ENCODE measurements at places on chromosomes 11 and 22.

DNA sequence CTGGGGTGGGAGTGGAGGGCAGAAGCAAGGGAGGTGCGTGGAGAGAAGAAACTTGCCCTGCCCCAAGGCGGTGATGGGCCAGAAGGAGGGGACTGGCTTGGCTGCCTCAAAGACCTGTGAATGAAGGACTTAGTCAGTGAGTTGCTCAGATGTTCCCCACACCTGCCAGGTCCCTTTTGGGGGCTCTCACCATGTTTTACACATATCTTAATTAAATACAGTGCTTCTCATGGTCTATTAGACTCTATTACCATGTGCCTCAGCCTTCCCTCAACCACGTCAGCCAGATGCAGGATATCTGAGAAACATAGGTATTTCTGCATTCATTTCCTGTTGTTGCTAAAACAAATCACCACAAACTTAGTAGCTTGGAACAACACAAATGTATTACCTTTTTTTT, 429.5 kb downstream of the BUD13 start:
- no peak for DNase-seq

GRCh38 chr22:38879108-38879729, 7.2 kb upstream of the CBX6 start:
- no peak for DNase-seq

- DNase-seq = no peak
These were observed 54.9 kb downstream of the CD82 start for GRCh38 chr11:44620328-44620725.

GRCh38 chr11:62444236-62444833, 25.5 kb downstream of the SCGB1A1 start:
- DNase-seq = peak; percentile 80

DNA sequence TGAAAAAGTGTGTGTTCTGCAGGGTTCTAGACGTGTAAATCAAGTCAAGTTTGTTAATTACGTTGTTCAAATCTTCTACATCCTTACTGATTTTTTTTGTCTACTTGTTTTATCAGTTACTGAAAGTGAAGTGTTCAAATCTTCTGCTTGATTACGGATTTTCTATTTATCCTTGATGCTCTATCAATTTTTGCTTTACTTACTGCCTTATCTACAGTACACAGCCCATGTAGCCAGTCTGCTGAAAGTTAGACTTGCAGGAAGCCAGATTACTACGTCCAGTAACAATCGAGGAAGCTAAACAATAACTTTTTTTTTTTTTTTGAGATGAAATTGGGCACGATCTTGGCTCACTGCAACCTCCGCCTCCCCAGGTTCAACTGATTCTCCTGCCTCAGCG, 15.6 kb upstream of the C11orf24 start:
- DNase-seq = no peak

- no peak for DNase-seq
These were observed 48.8 kb downstream of the DKK3 start for GRCh38 chr11:11959601-11960000.

DNA sequence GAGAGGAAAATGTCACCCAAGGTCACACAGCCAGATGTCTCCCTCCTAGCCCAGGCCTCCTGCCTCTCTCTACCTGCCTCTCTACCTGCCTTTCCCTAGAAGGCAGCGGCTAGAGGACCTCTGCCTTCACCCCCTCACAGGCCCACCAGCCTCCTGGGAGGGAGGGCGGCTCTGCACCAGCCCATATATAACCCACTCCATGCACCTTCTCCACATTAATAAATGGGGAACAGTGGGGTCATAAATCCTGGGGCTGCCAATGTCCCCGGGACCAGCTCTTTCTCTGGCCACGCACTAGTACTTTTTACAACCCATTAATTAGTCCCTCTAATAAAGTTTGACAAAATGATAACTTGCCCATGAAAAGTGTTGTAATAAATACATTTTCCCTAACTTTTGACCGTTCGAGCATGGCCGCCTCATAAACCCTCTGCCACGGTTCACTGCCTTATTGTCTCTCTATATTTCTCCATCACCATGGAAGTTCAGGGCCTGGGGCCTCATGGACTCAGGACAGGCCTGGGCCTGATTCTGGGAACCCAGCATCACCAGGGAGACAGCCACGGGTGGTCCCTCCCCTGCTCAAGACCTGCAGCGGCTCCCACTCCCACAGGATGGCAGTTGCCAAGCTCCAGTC, 102.1 kb downstream of the MN1 start:
- DNase-seq = peak; percentile 28

GRCh38 chr11:6586434-6587359, 16.7 kb downstream of the RRP8 start:
- no peak for DNase-seq

DNA sequence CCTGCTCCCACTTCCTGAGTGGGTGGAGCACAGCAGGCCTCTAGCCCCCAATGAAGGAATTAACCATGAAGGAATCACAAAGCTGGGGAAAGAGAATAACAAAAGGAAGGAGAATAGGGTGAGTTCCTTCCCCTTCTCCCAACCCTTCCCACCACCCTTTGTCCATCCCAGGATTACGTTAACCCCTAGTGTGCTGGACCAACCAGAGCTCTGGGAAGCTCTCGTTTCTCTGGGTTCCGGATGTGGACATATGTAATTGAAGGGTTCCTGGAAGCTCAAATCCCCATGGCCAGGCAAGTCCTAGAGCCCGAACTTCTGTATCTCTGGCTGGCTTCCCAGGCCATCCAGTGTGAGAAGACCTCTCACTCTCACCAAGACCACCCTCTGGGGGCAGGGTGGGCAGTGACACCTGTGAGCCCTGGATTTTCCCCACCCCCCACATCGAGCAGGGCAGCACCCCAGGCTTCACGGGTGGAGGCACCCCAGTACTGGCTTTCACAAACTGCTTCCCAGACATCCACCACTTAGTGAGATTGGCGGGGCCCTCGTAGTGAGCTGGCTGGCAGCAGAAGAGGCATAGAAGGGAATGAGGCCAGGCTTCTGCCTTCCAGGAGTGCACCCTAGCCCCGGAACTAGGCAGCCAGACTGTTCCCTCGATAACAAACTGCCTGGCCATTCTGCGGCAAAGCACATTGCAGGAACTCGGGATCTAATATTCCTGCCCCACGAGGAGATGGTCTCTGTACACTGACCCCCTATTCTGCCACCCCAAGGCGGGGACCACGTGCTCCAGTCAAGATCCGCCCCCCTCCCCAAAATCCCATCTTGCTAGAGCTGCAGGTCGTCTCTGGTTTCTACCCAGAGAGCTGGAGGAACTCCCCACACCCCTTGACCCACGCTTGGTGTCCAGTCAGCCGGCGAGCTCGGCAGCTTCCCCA, 2.1 kb downstream of the NECTIN1 start:
- peak; percentile 66 for DNase-seq

- no peak for DNase-seq
These were observed 9.2 kb downstream of the MUC2 start for GRCh38 chr11:1083621-1084551.

DNA sequence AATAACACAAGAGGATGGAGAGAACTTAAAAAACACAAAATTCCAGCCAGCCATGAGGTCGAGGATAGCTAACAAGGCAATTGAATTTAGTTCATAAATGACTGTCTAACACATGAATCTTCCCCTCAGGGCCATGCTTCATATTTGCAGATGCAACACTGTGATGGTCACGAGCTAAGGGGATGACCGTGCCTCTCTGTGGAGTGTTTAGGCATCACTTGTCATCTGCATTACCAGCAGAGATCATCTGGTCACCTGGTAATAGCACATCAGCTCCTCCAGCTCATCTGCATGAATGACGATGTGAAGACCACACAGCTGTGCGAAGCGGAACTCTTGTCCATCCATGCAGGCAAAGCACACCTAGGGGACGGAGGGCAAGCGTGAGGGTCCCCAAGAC, 20.9 kb upstream of the SLC25A1 start:
- no peak for DNase-seq

DNA sequence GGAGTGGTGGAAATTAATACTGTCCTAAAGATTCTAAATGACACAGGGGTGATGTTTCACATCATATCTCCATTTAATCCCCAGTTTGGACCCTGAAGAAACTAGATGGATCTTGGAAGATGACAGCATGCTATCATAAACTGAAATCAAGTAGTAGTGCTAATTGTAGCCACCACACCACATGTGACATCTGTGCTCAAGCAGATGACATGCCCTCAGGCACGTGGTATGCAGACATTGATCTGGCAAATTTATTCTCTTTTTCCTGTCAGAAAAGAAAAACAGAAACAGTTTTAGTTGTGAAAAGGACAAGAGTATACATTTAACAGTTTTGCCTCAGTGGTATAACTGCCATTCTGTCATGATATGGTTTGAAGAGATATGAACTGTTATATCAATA, 52.9 kb upstream of the PGR start:
- no peak for DNase-seq

DNA sequence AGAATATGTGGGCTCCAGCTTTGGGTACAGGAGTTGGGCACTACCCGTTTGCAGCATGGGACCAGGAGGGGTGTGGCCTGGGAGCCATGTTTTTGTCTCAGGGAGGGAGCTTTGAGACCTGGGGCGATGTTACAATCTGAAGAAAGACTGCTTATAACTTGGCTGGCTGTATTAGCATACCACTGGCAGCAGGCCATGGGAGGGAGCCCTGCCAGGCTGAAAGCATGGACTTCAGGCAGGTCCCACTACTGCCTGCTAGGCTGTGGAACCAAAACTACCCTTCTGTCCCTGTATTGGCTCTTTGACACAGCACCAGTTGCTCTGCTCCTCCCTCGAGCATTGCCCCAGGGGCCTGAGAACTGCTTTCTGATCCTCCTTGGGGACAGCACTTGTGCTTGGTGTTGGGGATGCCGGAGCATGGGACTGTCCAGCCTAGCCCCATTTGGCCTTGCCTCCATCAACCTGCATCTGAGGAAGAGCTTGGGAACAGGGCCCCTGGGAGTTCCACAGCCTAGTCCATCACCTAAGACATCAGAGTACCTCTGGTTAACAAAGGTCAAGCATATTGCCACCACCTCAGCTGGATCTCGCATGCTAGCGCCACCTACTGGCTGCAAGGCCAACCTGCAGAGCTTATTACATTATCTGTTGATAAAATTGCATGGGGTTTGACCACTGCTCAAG, 217.4 kb downstream of the SBF2 start:
- DNase-seq = no peak

DNA sequence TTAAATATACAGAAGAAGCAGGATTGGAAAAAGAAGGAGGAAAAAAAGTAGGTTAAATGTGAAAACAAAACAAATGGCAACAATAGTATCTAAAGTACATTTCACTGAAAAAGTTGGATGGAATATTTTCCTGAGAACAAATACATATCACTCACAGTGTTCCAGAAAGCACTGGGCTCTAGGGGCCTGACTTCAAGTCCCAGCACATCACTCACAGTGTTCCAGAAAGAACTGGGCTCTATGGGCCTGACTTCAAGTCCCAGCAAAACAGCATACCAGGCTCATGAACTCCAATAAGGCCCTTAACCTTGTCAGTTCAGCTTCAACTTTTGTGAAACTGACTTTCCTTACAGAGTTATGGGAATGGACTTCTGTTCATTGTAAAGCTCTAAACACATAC, 46.0 kb upstream of the CCDC34 start:
- DNase-seq = no peak

GRCh38 chr11:85569525-85569924, 57.6 kb downstream of the DLG2 start:
- DNase-seq = no peak

- DNase-seq = no peak
These were observed 92.7 kb upstream of the TBCEL start for GRCh38 chr11:120931057-120931779.

DNA sequence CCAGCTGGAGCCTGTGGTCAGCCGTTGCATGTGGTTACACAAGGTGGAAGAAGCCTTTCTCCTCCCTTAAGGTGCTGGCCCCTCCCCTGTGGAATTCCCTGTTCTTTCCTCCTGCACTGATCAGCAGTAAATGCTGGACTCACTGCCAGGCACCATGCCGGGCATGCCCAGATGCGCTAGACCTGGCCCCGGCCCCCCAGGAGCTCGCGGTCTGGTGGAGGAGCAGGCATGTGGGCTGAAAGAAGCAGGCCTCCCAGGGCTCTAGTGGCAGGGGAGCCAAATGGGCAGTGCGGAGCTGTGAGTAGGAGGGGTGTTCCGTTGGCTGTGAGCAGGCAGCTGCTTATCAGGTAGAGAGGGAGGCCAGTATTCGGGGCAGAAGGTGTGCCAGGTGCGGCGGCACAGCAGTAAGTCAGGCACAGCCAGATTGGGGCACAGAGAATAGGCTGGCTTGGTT, 10.2 kb downstream of the DGKZ start:
- DNase-seq = no peak

DNA sequence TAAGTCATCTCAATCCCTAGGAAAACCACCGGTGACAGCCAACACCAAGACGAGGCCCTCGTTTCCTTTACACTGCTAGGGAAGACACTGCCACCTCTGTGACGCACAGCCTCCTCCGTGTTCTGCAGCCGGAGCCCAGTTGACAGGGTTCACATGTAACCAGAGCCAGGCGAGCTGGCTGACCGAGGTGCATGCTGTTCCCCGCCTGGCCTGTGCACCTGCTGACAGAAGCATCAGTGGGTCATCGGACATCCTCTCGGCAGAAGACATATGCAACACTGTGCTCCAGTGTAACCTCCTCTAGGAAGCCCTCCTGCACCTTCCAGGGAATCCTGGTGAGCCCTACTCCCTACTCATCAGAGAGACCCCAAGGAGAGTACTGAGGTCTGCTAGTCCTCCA, 114.2 kb upstream of the TP53AIP1 start:
- DNase-seq = no peak

GRCh38 chr11:119249671-119250010, 43.5 kb downstream of the CBL start:
- no peak for DNase-seq

- DNase-seq = peak; percentile 92
These were observed 21.9 kb downstream of the SERPINH1 start for GRCh38 chr11:75583718-75584658.

- no peak for DNase-seq
These were observed 10.7 kb downstream of the TAB1 start for GRCh38 chr22:39410264-39410663.

- DNase-seq = no peak
These were observed 154.3 kb downstream of the MSANTD4 start for GRCh38 chr11:105867742-105868141.

DNA sequence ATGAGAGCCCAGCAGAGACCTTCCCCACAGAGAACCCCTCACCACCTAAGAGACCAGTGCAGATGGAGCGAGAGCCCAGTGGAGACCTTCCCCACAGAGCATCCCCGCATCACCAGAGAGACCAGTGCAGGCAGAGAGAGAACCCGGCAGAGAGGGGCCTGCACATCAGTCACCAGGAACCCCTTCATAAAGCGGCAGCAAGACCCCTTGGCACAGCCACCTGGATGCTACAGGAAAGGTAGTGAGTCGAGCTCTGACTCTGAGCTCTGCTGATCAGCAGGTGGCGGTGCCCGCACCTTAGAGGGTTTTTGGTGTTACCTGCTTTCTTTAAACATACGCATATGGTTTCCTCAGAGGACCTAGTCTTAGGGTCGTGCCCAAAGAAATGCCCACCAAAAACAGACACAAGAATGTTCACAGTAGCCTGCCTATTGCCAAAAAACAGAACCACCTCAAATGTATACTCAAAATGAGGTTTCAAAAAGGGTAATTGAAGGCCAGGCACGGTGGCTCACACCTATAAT, 678.7 kb downstream of the BRD1 start:
- DNase-seq = no peak

All from eye (tissue), 1 donor.